ENCODE measurements at places on chromosomes 5 and 9.

DNA sequence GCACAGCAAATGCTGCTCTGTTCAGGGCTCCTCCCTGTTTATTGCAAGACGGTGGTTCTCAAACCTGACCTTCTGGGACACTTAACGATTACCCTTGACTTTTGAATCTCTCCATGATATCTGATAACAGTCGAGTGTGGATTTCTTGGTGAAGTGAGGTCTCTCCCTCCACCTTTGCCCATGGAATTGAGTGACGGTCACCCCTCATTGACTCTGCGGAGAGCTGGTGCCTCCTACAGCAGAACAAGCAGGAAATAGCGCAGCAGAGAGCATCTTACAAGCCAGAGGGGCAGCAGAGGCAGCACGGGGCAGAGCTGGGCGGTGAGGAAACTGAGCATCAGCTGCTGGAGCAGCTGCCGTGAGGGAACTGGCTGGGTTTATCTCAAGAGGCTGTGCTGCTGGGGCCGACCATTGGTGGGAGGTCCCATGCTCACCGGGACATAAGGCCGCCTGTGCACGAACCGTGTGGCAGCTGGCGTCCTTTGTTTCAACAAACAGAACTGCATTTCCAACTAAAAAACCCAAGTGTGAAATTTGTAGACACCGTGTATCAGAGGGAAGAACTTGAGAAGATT is 189.8 kb downstream of the MTRR start:
- DNase-seq: no peak

DNA sequence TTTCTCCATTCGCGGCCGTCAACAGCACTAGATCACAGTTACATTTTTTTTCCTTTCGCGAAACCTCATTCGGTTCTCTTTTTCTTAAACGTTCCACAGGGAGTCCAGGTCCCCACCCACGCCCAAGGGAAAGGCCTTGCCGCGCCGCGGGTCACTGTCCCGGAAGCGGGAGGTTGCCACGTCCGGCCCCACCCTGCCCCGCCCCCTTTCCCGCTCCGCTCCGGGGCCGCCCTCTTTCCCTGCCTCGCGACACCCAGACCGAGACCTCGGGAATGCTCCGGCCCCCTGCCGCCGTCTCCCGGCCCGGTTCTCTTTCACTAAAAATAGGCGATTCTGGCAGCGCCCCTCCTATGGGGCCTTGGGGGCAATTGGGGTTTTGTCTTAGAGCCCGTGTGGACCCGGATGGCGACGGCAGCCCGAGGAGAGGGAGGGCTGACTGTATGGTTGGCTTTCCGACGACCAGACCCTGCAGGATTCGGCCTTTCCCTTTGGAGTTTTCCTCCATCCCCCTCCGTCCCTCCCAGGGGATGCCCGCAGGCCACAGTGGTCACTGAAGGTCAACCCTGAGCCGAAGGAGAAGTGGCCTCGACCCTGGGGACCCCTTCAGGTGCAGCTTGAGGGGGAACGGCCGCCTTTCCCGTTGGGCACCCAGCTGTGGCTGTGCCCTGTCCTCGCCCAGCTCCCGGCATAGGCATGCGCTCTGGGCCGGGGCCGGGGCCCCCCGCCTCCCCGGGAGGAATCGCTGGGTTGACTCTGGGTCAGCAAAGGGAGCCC is 2.8 kb upstream of the RACK1 start:
- DNase-seq: no peak

DNA sequence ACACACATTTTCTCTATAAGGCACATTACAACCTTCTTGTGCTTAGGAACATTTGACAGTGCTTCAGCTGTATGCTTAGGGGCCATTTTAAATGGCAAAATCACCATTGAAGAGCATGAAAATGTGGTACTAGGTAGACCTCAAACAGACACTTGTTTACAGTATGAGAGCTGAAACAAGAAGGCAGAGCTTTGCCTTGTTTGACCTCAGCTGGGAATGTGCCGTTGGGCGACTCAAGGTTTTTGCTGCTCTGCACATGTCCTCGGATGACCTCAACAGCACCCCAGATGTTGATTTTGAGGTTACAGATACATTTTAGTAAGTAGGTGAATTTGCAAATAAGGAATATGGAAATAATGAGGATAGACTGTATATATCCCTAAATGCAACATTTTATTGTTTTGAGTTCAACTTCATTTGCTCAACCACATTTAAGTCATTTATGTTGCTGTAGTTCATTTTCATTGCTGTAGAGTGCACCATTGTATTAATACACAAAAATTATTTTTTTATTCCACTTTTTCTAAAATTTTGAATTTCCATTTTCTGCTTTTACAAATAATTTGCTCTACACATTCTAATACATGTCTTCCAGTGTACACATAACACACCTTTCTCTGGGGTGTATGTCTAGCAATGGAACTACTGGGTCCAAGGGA is 206.8 kb downstream of the NR3C1 start:
- DNase-seq: no peak

DNA sequence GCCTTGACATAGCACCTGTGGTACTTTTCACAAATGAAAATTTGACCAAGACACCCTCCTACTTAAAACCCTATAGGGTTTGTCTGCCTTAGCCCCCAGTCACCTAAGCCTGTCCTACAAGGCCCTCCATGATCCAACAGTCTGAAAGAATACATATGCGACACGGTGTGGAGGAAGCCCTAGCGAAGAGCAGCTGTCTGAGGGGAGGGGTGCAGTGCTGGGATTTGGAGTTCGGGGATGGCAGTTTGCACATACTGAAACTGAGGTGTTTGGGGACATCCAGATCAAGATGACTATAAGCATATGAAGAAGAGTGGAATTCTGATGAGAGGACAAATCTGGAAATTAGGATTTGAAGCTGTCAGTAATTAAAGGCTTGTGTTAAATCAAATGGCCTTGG is 7.2 kb upstream of the MYORG start:
- DNase-seq: no peak

GRCh38 chr9:111610845-111611244 is 11.4 kb upstream of the PTGR1 start:
- no peak for DNase-seq

- DNase-seq: no peak
Measured at GRCh38 chr5:24291916-24292315, 352.9 kb downstream of the CDH10 start.

DNA sequence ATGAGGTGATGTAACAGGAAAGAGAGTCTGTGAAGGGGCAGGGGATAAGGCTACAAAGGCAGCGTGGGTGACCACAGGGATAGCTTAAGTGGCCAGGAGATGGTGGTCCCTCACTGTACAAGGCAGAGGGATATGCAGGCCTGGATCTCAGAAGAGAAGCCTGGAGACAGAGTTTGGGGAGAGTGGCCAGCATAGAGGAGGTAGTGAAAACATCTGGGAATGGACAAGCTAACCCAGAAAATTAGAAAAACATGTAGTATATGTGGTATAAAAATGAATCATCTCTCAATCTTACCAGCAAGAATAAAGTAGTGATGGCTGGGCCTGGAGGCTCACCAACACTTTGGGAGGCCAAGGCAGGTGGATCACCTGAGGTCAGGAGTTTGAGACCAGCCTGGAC is 349.2 kb upstream of the KLF4 start:
- DNase-seq: no peak

DNA sequence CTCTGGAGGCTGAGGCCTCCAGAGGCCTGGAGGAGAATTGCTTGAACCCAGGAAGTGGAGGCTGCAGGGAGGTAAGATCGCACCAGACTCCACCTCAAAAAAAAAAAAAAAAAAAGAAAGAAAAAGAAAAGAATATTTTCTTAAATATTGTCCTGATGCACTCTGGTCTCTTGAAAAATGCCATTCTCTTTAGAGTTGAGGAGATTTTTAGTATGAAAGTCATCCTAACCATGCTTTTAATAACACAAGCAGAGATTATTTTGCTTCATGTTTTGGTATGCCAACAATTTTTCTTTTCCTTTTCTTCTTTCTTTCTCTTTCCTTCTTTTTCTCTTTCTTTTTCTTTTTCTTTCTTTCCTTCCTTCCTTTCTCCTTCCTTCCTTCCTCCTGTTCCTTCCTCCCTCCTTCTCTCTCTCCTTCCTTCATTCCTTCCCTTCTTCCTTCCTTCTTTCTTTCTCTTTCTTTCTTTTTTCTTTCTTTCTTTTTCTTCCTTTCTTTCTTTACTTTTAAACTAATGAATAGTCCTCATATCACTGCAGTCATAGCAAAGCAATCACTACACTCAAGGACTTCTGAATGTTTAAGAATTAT is 116.9 kb upstream of the CCNH start:
- DNase-seq: no peak

GRCh38 chr9:2354216-2354615 is 267.4 kb upstream of the VLDLR start:
- DNase-seq: no peak
